ENCODE measurements at places on chromosomes 12 and 14. TPM values are rescaled to one million over a fixed set of nuclear protein-coding genes. Genes with fewer than 3 reads are reported as not detected.

GRCh38 chr14:52049721-52050588, 18.9 kb downstream of the NID2 start:
- DNase-seq = no peak

- no peak for DNase-seq
Measured at GRCh38 chr14:33510063-33510481, 440.8 kb downstream of the EGLN3 start.

GRCh38 chr14:97444248-97444647, 647.1 kb downstream of the VRK1 start:
- DNase-seq = no peak

GRCh38 chr14:100243020-100243419, 4.1 kb downstream of the YY1 start:
- DNase-seq = no peak

GRCh38 chr12:85626001-85626783, 210.0 kb downstream of the RASSF9 start:
- DNase-seq = no peak

- no peak for DNase-seq
Measured at GRCh38 chr12:77343291-77343690, 277.9 kb upstream of the E2F7 start.

- no peak for DNase-seq
Measured at GRCh38 chr14:89644641-89645040, 227.6 kb upstream of the FOXN3 start.

DNA sequence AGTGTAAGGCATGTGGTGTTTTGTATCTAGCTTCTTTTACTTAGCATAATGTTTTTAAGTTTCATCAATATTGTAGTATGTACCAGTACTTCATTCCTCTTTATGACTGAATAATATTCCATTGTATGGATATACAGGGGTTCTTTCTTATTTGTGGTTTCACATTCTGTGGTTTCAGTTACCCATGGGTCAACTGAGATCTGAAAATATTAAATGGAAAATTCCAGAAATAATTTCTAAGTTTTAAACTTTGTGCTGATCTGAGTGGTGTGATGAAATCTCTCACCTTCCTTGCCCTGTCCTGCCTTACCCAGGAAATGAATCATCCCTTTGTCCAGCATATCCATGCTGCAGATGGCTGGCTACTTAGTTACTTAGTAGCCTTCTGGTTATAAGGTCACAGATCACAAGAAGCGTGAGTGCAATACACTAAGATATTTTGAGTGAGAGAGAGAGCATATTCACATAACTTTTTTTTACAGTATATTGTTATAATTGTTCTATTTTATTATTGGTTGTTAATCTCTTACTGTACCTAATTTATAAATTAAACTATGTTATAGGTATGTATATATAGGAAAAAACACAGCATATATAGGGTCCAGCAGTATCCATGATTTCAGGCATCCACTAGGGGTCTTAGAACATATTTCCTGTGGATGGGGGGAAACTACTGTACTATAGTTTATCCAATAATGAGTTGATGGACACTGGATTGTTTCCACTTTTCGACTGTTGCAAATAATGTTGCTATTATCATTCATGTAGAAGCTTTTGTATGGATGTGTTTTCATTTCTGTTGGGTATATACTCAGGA, 59.6 kb upstream of the LRTM2 start:
- no peak for DNase-seq

- no peak for DNase-seq
Measured at GRCh38 chr12:117933545-117933944, 35.2 kb downstream of the KSR2 start.

GRCh38 chr12:91603060-91603459, 420.4 kb upstream of the DCN start:
- DNase-seq = no peak

- no peak for DNase-seq
Measured at GRCh38 chr12:81683881-81684280, 75.3 kb downstream of the PPFIA2 start.

- DNase-seq = no peak
Measured at GRCh38 chr12:33634544-33634943, 194.9 kb upstream of the SYT10 start.

The TMCC3 gene
- 0.43 TPM for total RNA-seq

The PARP2 gene
- total RNA-seq = 47.3 TPM

The C1R gene
- 2.2 TPM for total RNA-seq

DNA sequence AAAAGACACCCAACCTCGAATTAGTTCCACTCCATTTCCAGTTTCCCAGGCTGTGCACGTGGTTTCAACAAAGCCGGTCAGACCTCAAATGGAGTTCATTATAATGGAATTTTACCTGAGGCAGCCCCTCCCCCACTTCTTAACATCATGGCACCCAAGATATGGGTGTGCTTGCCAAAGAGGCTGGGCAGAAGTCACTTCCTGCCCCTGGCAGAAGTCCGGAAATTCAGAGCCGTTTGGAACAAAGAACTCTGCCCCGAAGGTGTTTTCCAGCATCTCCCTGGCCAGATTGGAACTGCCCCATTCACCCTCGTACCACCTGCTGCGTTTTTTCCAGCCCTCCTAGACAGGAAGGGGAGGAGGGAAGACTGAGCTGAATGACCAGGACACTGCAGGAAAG, 8.2 kb downstream of the VDR start:
- no peak for DNase-seq

- no peak for DNase-seq
Measured at GRCh38 chr12:118536306-118536906, 160.1 kb downstream of the SUDS3 start.

GRCh38 chr12:103799857-103800771, 40.9 kb downstream of the NT5DC3 start:
- no peak for DNase-seq

GRCh38 chr12:124898200-124898922, 16.1 kb downstream of the UBC start:
- DNase-seq = peak; percentile 81

DNA sequence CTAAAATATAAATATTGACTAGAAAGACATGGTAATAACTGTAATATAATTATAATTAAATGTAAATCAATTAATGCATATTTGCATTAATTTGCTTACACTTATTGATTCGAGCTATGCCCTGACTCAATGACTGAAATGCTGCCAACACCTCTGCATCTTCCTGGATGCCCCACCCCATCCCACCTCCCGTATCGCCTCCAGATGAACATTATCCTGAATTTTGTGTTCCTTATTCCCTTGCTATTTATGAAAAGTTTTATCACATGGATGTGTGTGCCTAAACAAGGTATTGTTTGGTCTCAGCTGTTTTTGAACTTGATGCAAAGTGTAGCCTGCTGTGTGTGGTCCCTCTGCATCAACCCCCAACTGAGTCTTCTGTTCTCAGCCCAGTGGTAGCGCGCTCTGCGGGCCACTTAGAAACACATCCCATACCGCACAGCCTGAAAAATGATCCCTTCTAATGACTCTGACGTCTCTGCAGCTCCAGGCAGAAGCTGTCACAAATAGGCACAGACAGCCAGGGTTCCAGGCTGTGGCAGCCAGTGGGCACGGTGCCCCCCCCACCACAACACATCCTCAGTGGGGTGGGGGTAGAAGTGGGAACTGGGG, 96.5 kb downstream of the PRMT8 start:
- DNase-seq = no peak
